ENCODE measurements at places on chromosomes 12 and 14.

DNA sequence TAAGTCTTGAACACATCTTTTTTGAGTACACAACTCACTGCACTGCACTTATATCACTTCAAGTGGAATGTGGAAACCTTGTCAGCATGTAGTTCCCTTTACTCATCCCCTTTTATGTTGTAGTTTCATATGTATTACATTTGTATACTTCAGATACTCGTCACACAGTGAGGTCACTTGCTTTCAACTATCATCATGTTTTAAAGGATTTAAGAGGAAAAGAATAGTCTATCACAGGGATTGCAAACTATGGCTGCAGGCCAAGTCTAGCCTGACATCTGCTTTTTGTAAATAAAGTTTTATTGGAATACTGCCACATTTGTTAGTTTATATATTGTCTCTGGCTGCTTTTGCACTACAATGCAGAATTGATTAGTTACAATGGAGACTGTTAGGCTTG lies 24.3 kb downstream of the CNOT2 start:
- no peak for DNase-seq

- no peak for DNase-seq
Observed at GRCh38 chr12:95705143-95705542, 85.4 kb downstream of the NTN4 start.

DNA sequence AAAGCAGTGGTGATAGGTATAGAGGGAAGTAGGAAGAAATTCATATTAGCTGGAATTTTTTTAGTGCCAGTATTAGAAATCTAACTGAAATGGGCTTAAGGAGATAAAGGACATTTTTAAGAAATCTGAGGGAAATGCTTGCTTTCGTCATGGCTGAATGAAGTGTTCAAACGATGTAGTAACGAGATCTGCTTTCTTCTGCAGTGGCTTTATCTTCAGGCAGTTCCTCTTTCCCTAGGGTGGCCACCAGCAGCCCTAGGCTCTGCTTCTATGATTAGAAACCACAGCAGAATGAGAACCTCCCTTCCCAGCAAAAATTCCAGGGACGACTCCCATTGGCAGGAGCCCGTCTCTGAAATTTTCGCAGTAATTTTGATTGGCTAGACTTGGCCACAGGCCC lies 163.9 kb upstream of the FRMD6 start:
- no peak for DNase-seq

DNA sequence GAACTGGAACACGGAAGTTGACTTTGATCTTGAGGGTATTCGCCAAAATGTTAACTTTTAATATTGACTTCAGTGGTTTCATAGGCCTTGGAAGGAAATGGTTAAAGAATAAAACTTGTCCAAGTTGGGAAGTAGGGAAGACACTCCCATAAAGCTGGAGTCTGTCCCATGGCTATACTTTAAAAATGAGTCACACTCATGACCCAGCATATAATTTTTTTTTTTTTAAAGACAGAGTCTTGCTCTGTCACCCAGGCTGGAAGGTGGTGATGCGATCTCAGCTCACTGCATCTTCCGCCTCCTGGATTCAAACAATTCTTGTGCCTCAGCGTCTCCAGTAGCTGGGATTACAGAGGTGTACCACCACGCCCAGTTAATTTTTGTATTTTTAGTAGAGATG lies 19.6 kb downstream of the TMPRSS12 start:
- no peak for DNase-seq

DNA sequence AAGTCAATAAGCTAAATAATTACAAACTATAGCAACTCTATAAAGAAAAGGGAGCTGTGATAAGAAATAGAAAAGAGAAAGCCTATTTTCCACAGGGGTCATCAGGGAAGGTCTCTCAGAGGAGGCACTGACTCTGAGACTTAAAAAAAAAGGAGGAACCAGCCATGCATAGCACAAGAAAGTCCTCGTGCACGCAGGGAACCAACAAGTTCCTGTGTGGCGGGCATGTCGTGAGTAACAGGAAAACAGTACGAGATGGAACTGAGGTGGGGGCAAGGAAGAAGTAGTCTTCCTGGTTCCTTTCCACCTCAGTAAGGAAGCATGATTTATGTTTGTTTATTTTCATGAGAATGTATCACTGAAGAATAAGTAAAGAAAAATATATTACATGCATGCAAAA lies 367.0 kb upstream of the TMEM132C start:
- DNase-seq, result no peak
